ENCODE measurements at places on chromosomes 5 and 9. TPM values are rescaled to one million over a fixed set of nuclear protein-coding genes. Genes with fewer than 3 reads are reported as not detected.

Gene AHRR
- 0.47 TPM for total RNA-seq

Gene TRIP13
- total RNA-seq = 0.42 TPM

Gene PCDHAC2
- 0.93 TPM for total RNA-seq

Gene PCDHB7
- total RNA-seq = 0.09 TPM

Gene FSTL4
- total RNA-seq = not detected

Gene SPAAR
- total RNA-seq = 2.4 TPM

Gene NXNL2
- total RNA-seq = 0.09 TPM

Gene FBP1
- total RNA-seq = 27.8 TPM

Measured in liver (tissue), 10 donors.